ENCODE measurements at places on chromosomes 6 and 20.

- DNase-seq, result no peak
Measured at GRCh38 chr6:162119341-162119740, 608.2 kb downstream of the PRKN start.

- no peak for DNase-seq
Measured at GRCh38 chr6:38417521-38417920, 222.2 kb downstream of the BTBD9 start.

GRCh38 chr6:130625825-130626527 lies 201.2 kb upstream of the SMLR1 start:
- peak; percentile 54 for DNase-seq

DNA sequence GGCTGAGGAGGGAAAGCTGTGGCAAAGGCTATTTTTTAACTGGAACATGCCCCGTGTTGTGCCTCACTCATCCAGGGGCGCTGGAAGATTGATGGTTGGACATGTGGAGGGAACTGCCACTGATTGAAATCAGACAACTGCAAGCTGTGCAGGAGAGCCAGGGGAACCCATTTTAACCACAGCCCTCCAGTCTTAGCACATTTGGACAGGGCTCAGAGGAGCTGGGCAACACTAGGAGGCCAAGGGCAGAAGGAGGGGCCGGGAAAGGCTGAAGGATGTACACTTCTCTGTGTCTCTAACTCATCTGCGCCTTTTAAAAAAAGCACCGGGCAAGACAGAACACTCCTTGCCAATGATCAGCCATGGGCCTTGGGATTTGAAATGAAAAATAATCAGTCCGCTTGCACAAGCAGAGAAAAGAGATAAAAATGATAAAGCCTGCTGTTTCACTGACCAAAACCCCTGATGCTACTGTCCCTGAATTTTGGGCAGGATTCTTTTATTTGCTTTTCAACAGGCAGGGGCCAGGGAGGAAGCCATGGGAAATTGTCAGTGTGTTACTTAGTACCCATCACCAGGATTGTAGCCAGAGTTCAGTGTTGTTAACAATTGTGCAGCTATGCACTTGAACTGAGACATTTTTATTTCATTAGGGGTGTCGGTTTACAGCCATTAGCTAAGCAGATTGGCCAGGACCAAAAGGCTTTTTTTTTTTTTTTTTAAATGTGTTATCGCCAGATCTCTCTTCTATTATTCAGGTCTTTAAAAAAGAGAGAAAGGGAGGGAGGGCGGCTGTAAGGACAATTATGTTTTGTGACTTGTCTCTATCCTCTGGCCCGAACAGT lies 109.3 kb upstream of the EYA4 start:
- DNase-seq, result no peak

- DNase-seq, result no peak
Measured at GRCh38 chr6:164085091-164086075, 670.9 kb downstream of the QKI start.

Data from RCC 7860 (cell line).